KG1 (cell line): ENCODE measurements at places on chromosomes 6 and 20.

DNA sequence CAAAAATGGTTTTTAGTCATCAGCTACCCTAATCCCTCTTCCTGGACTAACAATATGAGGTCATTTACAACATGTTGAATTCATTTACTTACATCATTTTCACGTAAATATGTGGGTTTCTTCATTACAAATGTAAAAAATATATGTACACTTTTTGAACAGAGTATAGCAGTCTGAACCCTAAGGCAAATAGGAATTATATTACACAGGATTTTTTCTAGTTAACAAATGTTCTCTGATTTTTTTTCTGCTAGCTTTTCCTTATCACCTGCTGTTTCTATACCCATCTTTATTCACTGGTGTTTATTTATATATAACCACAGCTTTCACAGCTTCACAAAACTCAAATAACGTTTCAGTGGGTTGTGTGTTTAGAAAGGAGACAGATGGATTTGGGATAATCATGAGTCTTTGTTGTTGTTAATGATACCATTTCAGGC is 21.0 kb upstream of the CD2AP start:
- DNase-seq = no peak

DNA sequence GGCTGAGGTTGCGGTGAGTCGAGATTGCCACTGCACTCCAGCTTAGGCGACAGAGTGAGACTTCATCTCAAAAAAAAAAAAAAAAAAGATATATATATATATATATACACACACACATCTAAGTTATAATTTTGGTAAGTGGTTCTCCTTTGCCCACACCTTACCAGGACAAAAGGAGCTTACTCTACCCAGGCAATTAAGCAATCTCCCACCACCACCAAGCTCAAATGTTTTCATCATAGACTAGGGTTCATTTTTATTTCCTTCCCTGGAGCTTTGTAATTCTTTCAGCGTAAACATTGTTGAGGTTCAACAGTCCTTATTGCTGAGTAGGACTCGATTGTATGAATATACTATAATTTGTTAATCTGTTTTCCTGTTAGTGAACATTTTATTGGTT is 23.5 kb downstream of the AMD1 start:
- no peak for DNase-seq

- no peak for DNase-seq
These were observed 30.1 kb downstream of the TMEM74B start for GRCh38 chr20:1154691-1155090.

GRCh38 chr6:73515204-73515655 is 5.6 kb downstream of the EEF1A1 start:
- DNase-seq = no peak

DNA sequence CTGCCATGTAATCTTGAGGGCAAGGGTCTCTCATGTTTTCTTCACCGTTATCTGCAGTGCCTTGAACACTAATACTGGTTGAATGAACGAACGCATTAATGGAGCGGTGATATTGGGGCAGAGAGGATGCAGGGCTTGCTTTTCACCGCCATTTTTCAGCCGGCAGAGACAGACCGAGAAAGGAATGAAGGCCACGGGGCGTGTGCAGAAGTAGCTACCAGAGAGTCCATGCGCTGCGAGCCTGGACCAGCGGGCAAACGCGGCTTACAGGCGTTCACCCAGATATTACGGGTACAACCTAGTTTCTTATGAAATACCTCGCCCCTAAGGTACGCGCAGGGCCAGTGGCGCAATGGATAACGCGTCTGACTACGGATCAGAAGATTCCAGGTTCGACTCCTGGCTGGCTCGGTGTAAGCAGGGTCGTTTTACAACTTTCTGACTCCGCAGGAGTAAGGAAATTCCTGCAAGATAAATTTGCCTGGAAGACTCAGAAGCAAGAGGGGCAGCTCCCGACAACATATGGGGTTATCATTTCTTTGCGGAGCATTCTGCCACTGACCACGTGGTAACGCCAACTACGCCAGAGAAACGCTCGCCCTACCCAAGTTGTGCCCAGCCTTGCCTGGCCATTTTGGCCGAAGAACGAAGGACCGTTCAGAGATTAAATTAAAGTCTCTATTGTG is 863 bp upstream of the HMGN4 start:
- DNase-seq = peak; percentile 94

DNA sequence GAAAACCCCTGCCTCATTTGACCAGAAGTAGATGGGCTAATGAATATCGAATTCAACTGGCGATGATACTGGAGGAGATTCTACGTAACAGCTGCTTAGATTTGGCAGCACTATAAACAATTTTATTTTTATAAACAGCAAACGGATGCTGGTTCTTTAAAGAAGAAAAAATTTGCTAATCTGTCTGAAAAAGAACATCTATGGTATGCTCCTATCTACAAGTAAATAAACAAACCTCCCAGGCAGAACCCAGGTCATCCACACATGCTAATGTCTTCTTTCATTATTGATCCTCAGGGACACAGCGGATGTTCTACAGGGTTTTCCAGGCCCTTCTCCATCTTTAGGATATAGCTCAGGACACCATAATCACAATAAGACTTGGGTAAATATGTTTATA is 291.3 kb downstream of the ALDH8A1 start:
- DNase-seq = no peak

DNA sequence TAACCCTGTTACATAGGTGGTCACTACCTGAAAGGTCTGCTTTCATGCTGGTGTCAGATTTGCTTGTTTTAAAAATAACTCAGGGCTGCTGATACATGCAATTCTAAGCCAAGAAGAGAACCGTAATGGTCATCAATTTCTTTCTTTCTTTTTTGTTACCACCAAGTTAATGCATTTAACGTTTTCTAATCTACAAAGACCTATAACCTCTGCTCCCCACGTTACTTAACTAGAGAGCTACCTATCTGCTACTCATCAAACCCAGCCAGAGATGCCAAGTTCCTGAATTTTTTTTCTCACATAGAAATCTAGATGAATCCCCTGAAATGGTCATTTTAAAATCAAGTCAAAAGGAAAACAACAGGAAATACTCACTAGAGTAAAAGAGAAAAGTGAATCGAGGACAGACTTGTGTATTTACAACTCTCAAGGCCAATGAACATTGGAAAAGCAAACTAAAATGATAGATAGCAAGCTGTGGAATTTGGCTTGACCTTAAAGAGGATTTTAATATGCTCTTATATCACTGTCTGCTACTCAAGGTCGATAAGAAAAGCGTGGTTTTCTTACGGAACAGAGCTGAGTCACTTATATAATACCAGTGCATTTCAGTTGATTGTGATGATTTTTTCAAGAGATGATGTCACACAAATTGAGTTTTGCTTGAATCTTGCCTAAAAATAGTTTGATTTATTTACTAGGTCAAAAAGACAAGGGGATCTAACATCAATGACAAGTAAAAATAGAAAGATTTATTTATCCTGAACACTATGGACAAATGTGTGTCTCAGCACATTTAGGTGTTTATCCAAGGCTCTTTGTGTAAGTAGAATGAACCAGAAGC is 67.9 kb downstream of the SGK1 start:
- DNase-seq = no peak

- DNase-seq = no peak
These were observed 370.1 kb downstream of the ADGRB3 start for GRCh38 chr6:69005199-69005598.

GRCh38 chr6:21873562-21873961 is 280.0 kb downstream of the SOX4 start:
- DNase-seq = no peak

DNA sequence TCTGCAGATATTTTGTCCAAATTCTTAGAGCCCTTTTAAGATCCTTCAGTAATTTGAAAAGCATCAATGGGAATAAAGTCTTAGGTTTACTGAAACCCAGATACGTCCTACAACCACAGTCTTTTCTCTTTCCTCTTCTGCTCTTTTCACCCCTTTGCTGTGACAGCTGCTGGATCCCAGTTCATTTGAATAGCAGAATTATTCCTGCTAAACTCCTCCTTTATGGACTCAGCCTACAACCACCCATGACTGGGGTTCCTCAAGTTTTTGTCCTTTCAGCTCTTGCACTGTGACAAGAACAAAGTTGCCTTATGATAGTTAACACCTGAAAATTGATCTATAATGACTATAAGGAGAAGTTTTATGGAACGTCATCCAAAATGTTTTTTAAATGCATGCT is 237.5 kb downstream of the EYA4 start:
- DNase-seq = no peak

GRCh38 chr6:62614442-62614841 is 328.4 kb upstream of the KHDRBS2 start:
- DNase-seq = no peak

- DNase-seq = no peak
These were observed 96.0 kb downstream of the INSM1 start for GRCh38 chr20:20463933-20464374.

DNA sequence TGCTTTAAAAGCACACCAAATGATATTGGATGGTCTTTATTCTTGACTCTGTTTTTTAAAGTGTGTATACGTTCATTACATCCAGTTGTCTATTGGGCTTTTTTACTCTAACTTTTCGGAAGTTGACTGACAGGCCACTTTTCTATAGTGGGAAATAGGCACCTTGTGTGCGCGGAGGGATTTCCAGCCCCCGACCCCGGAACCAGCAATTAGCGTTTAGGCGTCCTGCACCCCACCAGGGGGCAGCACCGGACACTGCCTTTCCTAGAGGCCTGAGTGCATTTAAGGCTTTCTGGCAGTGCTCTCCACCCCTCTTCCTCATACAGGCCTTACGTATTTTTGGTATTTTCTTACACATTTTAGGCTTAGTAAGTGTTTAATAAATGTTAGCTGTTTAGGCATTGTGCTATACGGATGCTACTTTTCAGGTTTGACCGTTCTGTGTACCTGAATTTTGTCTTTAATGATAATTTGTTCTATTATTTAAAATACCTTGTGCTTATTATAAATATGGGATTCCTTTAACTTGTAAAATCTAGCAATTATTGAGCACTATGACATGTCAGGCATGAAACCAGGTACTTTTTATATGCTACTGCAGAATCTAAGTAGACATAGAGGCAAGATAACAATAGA is 231.8 kb downstream of the BCKDHB start:
- peak; percentile 6 for DNase-seq

DNA sequence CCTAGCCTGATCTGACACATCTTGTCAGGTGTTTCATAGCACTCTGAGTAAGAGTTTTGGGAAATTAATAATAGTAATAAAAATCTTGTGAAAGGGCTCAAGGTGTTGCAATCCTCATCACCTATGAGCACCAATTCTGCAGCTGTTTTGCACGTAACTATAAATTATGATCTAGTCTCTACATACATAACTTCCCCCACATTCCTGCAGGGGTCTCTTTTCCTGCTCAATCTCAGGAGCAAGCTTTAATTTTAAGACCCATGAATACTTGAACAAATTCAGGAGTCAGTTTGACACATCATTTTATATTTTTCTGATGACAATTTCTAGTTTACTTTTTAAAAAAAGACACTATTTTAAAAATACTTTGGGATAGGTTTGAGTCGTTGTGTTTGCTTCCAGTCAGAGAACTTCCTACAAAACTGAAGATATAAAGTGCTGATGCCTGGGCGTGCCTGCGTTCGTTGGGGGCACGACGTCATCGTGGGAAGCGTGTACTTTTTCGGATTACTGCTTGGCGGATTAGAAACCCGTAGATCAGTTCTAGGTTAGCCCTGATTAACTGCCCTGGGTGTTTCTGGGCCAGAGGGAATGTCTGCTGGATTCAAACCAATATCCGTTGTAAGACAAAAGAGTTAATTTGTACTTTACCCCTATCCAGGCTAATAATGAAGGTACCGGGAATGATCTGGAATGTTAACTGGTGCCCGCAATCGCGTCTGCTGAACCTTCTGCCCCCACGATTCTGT is 1.0 kb upstream of the E2F3 start:
- DNase-seq = peak; percentile 55

DNA sequence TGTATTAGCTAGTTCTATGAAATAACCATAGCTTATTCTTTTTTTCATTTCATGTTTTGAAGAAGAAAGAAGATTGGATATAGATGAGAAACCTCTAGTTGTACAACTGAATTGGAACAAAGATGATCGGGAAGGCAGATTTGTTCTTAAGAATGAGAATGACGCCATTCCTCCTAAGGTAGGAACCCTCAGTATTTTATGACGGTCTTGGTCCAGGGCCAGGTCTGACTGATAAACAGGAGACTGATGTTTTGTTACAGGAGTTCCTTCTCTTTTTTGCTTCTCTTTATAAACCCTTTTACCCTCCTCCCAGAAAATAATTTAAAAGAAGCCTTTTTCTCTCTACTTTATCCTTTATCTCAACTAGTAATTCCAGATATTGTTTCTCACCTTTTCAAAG is 43.6 kb downstream of the AFDN start:
- no peak for DNase-seq

GRCh38 chr6:151448623-151449022 is 3.3 kb downstream of the RMND1 start:
- no peak for DNase-seq

- DNase-seq = no peak
These were observed 106.5 kb downstream of the MAN1A1 start for GRCh38 chr6:119243037-119243436.

DNA sequence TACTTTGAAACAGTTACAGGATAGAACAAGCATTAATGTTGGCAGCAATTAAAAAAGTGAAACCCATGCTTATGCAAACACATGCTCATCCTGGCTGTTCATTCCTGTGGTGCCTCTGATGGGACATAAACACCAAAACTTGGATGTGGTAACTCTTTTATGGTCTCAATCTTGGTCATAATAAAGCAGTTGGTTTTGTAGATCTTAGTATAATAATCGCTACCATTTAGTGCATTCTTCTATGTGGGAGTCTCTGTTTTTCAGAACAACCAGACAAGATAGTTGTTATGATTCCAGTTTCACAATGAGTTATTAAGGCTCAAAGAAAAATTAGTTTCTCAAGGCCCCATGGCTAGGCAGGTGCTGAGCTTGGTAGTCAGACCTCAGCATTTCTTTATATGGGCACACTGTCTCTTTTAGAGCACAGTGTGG is 184.0 kb downstream of the UTRN start:
- no peak for DNase-seq

DNA sequence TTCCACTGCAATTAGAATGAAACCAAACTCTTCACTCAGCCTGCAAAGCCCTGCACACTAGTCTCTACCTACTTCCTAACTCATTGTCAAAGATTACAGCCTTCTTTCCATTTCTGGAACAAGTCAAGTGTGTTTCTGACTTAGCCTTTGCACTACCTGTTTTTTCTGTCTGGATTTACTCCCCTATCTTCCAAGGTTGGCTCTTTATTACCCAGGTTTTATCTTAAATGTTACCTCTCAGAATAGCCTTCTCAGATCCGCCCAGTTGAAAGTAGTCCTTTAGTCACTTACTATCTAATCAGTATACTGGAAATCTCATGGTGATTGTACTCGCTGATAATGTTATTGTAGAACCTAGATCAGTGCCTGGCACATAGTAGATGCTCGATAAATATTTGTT is 42.7 kb downstream of the TBPL1 start:
- DNase-seq = no peak

GRCh38 chr6:56690519-56691285 is 48.0 kb upstream of the DST start:
- DNase-seq = no peak
